ENCODE measurements at places on chromosomes 2 and 18.
A peak's percentile ranks its signal among the peaks of the same experiment; 100 is the strongest.

- DNase-seq, result no peak
Observed at GRCh38 chr2:44130441-44130840, 38.2 kb upstream of the PPM1B start.

GRCh38 chr18:72738136-72738535 lies 129.7 kb downstream of the NETO1 start:
- no peak for DNase-seq

DNA sequence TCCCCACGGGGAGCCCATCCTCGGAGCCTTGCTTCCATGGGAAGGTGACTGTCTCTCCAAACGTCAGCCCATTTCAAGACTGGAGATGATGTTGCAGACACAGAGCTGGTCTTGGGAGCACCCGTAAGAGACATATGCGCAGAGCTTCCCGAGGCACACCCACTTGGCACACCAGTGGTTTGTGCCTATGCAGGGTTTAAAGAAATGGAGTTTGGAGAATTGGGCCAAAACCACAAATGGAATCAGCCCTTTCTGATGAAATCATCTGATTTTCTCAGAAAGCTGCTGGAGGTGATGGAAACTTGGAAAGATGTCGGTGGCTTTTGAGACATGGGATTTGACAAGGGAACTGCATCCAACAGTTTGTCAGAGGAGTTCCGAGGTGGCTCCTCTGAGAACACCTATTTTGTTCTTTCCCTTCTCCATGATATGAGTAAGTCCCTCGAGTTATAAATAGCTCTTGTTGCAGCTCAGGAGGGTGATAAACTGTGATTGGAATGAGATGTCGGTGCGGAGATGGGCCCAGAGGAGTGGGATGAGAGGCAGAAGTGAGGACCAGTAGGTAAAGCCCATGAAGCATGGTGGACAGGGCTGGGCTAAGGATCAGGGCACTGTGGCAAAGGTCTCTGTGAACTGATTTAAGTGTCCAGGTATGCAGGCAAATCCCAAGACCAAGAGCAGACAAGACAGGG lies 225.7 kb downstream of the ACKR3 start:
- DNase-seq, result no peak

DNA sequence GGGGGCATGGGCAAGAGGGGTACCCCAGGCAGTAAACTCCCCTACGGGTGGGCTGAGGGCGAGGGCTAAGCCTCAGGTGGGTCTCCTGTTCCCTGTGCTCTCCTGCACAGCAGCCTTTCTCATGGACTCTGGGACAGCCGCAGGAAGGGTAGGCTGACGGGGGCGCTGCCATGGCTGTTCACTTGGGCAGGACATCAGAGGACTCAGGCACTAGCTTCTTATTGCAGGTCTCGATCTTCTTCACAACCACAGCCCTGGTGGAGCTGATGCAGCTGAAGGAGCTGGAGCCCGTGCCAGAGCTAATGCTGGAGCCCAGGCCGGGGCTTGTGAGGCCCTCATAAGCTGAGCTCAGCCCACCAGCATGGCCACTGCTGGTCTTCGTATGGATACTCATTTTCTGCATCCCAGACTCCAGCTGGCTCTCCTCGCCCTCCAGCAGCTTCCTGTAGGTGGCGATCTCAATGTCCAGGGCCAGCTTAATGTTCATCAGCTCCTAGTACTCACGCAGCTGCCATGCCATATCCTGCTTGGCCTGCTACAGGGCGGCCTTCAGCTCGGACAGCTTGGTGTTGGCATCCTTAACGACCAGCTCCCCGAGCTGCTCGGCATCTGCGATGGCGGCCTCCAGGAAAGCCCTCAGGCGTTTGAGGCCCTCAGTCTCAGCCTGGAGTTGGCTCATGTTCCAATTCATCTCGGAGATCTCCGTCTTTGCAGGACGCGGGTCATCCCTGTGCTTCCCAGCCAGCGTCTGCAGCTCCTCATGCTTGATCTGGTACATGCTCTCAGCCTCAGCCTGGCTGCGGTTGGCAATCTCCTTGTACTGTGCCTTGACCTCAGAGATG lies 359.8 kb upstream of the SETBP1 start:
- no peak for DNase-seq

DNA sequence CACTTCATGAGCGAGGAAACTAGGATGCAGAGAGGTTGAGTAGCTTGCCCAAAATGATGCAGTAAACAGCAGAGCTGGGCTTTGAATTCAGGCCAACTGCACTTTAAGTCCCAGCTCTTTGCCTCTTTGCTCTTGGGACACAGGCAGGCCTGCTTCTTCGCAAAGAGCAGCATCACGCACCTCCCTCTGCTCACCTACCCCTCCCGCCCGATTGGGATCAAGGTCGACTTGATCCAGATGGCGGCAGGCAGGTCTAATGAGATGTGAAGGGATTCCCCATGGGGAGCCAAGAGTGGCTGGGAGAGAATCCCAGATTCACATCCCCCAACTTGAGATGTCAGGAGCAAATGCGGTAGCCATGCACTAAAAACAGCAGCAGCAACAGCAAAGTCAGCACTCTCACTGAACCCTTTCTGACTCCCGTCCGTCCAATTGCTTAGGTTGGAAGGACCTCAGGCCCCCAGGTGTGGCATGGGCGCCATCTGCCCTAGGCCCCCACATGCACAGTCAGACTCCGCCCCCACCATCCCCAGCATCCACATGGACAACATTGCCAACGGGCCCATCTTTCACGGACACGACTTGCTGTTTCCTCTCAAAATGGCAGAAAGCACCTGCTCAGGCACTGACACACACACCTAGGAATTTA lies 84.3 kb upstream of the MAP4K4 start:
- DNase-seq, result peak; percentile 94

DNA sequence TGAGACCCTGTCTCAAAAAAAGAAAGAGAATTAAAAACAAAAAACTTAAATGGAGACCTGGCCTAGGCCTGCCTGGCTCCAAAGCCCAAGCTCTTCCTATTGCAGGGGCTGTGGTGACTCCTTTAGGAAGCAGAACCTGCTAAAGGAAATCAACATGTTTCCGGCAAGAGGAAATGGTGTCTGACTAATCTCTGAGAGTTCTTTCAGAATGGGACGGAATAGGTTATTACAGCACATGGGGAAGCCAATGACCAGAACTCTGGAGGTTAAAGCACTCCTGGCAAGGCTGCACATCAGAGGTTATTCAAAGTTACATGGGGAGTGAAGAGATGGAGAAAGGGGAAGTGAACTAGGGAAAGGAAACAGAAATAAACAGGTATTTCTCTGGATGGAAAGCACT lies 21.4 kb downstream of the KIF3C start:
- DNase-seq, result no peak

DNA sequence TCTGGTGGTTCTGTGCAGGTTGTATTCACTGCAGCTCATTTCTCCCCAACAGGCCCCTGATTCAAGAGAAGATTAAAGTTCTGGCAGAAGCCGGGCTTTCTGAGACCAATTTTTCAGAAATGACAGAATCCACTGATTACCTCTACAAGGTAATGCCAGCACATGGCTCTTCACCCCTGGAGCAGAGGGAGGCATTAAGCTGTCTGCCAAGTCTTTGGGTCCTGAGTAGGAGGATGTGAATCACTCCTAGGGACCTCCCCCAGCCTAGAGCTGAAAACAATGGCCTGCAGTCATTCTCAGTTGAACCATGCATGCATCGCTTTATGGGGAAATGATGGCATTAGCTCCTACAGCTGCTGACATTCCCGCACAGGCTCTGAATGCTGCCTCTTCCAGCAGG lies 20.5 kb upstream of the RPL37A start:
- DNase-seq, result no peak

GRCh38 chr2:29923110-29923721 lies 1.8 kb upstream of the ALK start:
- DNase-seq, result peak; percentile 65

GRCh38 chr2:44211183-44211582 lies 42.5 kb downstream of the PPM1B start:
- no peak for DNase-seq

- DNase-seq, result no peak
Observed at GRCh38 chr2:237721458-237721857, 77.1 kb upstream of the RBM44 start.

- DNase-seq, result peak; percentile 44
Observed at GRCh38 chr2:143640826-143641225, 511.6 kb downstream of the ARHGAP15 start.

DNA sequence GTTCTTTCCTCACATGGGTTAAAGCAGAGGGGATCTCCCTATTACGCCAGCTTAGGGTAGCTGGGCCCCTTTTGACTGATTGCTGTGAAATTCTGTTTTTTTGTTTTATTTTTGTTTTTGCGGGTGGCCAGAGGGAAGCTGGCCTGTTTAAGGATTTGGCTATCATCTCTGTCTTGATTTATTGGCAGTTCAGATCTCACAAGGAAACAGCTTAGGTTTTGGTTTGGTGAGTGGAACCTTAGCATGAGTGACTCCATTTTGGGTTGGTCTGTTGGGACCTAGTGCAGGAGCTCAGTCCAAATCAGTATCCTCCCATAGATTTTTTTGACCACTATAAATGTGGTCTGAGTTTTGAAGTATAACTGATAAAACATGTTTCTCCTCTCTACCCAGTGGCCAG lies 25.6 kb upstream of the NTSR2 start:
- no peak for DNase-seq

GRCh38 chr2:41903474-41904135 lies 144.2 kb upstream of the PKDCC start:
- no peak for DNase-seq

- no peak for DNase-seq
Observed at GRCh38 chr18:41905786-41906527, 49.1 kb upstream of the PIK3C3 start.

DNA sequence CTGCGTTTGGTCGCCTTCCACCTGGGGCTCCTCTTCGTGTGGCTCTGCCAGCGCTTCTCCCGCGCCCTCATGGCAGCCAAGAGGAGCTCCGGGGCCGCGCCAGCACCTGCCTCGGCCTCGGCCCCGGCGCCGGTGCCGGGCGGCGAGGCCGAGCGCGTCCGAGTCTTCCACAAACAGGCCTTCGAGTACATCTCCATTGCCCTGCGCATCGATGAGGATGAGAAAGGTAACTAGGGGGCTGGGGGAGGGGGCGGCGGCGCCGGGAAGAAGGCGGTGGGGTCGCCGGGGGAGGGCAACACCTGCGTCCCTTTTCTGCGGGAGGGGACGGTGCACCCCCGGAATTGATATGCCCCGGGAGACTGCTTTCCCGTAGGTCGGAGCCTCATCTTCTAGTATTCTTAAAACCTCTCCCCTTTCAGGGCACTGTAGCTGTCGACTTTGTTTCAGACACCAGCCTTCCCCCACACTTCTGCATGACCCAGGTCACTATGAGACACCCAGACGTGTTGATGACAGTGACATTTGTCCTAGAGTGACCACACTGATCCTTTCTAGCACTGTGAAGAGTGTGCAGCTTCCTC lies 755 bp downstream of the SPAST start:
- DNase-seq, result peak; percentile 42

DNA sequence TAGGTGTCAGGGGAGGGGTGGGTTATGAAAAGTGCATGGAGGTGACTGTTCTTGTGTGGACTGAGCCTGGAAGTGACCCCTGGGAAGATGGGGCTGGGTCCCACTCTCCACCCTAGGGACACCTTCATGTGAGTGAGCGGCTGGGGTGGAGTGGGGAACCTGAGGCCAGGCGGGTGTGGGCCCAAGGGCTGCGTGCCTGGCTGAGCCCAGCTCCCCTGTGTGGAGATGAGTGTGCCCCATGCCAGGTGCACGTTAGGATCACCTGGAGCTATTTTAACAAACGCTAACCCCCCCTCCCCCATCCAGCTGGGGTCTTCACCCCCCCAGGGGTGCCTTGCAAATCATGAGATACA lies 26.5 kb downstream of the ZAP70 start:
- DNase-seq, result no peak

DNA sequence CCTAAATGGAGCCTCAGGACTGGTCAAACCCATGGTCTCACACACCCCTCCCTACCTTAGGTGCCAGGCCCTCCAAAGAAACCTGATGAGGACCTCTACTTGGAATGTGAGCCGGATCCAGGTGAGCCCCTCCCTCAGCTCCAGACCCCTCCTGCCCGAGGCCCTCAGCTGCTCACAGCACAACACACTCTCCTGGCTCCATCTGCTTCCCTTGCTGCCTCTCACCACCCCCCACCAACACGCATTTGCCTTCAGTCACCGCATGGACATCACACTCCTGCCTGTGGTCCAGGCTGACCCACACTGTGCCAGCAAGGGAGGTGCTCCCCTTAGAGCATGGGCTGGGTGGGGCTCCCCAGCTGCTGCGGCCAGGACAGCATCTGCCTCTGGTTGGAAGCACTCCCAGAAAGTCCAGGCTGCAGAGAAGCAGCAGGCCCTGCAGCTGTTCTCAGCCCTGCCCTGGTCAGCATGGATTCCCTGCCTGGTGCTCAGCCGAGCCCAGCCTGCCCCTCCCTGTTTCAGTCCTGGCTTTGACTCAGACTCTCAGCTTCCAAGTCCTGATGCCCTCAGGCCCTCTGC lies 15.1 kb downstream of the SH2D6 start:
- peak; percentile 69 for DNase-seq

DNA sequence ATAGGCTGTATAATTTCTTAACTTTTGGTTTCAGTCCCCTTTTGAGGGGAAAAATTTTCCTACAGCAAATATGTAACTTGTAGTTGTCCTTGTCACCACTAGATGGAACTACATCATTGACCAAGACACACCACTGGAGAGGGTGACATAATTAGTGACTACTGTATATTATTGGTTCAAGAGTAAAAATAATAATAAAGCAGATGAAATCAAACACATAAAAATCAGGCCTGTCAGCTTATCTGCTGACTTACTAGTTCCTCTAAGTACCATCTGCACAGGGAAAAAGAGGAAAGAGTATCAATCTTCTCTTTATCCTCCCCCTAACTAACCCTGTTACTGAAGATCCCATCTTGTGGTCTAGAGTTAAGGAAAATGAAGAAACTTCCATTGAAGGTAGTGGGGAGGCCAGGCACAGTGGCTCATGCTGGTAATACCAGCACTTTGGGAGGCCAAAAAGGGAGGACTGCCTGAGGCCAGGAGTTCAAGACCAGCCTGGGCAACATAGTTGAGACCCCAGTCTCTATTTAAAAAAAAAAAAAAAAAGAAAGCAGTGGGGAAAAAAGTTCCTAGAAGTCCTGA lies 29.6 kb upstream of the ENOSF1 start:
- DNase-seq, result peak; percentile 30

DNA sequence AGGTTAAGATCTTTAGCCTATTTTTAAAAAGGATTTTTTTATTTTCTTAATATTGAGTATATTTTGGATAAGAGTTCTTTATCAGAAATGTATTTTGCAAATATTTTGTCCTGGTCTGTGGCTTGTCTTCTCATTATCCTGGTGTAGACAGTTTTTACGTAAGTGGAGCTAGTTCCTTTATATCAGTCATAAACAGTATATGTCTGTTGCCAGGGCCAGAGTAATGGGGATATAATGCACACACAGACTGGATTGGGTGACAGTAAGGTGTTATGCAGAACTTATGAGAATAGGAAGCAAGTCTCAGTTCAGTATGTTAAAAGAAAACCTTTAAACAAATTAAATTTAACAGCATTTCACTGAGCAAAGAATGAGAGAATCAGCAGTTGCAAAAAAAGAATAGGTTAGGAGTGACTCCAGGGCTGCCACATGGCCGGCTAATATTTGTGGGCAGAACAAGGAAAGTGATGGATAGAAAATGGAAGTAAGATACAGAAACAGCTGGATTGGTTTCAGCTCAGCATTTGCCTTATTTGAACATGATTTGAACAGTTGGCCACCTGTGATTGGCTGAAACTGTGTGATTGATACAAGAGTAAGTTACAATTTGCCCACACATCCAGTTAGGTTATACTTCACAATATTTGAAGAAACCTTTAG lies 61.1 kb upstream of the ZNG1B start:
- DNase-seq, result no peak
